NCI-H510A (cell line): ENCODE measurements at places on chromosomes 11 and 22.

DNA sequence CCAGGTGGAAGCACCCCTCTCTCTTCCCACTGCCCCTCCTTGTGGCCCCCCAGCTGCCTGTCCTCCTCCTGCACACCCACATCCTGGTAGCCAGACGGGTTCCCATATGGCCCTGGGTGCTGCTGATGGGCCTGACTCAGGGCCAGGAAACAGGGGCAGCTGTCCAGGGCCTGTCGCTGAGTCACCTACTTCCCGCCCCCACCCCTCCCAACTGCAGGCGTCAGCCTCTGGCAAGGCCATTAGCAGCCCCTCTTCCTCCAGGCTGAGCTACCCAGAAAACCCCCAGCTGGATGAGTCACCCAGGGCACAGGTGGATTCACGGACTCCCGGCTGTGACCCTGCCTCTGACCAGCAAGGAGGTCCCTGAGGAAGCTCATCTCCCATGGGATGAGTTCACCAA, 6.9 kb upstream of the GAL start:
- DNase-seq, result no peak

- DNase-seq, result no peak
Measured at GRCh38 chr11:94934846-94935245, 38.5 kb downstream of the CWC15 start.

DNA sequence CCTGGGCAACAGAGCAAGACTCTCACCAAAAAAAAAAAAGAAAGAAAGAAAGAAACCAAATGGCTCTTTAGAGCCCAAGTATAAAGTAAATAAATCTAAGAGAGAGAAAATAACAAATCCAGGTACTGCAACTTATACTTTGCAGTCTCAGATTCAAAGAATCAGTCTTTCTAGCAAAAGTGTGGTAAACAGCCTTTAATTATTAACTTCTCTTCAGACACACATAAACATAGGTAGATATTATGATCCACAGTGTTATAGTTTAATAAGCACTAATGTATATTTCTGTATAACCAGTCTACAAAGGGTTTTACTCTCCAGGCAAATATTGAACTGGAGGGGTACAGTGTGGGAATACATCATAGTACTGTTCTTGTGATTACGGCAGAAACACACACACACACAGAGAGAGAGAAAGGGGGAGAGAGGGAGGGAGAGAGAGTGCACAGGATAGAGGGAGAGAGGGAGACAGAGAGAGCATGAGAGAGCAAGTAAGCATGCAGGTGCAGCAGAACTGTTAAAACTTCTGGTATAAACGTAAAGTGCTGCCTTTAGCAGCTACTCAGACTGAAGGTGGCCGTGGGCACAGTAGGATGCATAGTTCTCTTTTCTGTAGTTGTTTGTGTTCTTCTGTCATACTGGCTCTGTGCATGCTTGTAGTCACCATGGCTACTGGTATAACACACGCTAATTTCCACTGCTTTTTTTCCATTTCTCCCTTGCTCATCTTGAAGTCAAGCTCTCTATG, 32.3 kb downstream of the MTMR2 start:
- DNase-seq, result no peak

GRCh38 chr22:48782811-48783511, 1044.7 kb downstream of the BRD1 start:
- DNase-seq, result no peak

DNA sequence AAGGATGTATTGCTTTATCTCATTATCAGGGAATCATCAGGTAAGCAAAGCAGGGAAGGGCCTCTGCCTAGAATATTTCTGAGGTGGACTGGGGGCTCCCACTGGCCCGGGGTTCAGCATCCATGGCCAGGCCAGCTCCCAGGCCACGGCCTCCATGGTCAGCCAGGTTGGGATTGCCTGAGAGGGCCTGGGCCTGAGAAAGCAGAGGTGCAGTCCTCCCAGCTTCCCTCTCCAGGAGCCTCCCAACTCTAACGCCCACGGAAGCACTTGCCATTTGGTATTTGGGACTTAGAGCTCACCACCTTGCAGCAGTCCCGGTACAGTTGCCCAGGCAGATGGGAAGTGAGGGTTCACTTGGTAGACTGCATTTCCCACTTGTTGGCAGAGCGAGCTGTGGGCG, 12.7 kb downstream of the DGAT2 start:
- no peak for DNase-seq

DNA sequence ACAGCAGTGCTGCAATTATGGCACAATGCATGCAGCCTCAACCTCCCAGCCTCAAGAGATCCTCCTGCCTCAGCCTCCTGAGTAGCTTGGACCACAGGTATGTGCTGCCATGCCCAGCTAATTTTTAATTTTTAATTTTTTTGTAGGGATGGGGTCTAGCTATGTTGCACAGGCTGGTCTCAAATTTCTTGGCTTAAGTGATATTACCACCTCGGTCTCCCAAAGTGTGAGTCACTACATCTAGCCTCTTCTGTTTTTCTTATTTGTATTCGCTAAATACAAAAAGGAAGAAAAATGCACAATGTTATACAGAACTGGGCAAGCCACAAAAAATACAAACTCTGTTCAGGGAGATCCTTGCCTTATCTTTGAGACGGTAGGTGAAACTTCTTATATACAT, 62.1 kb downstream of the DDI1 start:
- DNase-seq, result no peak

GRCh38 chr22:17087498-17088131, 2.8 kb downstream of the IL17RA start:
- DNase-seq, result no peak

GRCh38 chr11:35237860-35238715, 99.1 kb downstream of the CD44 start:
- peak; percentile 5 for DNase-seq

GRCh38 chr11:116707746-116708145, 65.0 kb downstream of the BUD13 start:
- no peak for DNase-seq

- no peak for DNase-seq
Measured at GRCh38 chr22:25485626-25486545, 78.6 kb upstream of the GRK3 start.

- no peak for DNase-seq
Measured at GRCh38 chr22:49015993-49016908, 811.4 kb downstream of the BRD1 start.

GRCh38 chr11:120332822-120333716, 3.1 kb upstream of the ARHGEF12 start:
- DNase-seq, result no peak

GRCh38 chr22:34866081-34866480, 199.9 kb upstream of the ISX start:
- DNase-seq, result no peak

DNA sequence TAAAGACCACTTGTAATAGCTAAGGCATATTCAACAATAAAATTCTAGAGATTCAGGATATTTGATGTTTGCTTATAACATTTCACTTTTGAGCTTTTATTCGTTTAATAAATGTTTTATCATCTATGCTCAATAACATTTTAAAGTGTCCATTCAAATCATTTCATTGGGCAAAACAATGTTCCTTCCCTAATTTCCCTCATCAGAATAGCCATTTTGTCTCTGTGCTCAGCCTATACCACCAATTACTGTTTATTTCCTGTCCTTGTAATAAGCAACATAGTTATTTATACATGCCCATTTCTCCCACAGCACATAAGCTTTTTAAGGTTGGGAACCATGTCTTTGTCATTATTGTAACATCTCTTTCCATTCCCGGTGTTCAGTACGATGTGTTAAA, 1.3 kb upstream of the SC5D start:
- no peak for DNase-seq

GRCh38 chr11:117345039-117345438, 17.4 kb downstream of the CEP164 start:
- DNase-seq, result no peak

DNA sequence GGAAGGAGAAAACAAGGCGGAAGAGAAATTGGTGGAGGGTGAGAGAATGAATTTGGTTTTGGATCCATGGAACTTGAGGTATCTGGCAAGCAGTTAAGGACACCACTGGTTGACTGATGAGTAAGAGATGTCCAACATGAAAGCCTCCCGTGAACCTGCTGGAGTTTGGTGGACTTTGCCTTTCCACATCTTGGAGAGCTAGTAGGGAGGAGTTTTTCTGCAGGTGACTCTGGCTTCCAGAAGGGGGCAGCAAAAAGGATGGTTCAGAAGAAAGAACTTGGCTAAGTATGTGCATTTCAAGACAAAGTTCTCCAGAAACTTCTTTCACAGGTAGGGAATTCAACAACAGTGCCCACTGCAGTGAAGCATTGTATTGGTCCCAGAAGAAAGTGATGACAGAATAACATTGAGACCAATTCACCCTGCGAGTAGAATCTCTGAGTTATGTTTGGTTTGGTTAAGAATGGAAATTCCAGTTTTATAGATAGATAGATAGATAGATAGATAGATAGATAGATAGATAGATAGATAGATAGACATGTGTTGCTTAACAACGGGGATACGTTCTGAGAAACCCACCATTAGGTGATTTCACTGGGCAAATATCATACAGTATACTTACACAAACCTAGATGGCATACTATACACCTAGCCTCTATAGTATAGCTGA, 28.5 kb downstream of the DCDC1 start:
- DNase-seq, result no peak

GRCh38 chr11:134908583-134908982, 496.5 kb upstream of the B3GAT1 start:
- no peak for DNase-seq

DNA sequence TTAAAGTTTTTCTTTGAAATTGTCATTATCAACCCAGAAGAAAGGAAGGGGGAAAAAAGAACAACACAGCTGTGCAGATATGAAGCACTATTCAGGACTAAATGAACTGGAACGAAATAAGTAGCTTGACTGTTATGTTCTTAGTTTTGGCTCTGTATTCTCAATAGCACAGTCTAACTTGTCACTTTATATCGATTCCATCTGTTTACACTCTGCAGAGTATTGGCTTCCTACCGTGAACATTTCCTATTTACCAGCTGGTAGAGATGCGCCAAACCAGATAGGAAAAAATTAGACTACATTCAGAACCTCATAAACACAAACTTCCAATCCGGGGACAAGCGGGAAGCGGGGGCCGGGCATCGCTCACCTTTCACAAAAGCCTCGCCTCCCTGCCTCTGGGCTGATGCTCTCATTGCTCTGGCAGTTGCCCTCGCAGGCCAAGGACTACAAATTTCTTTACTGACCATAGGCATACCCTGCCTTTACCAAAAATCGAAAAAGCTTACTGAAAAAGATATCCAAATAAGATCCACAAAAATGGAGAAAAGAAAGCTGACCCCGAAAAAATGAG, 66.2 kb downstream of the EFCAB6 start:
- DNase-seq, result peak; percentile 48

GRCh38 chr22:48416396-48417224, 1411.1 kb downstream of the BRD1 start:
- DNase-seq, result no peak

DNA sequence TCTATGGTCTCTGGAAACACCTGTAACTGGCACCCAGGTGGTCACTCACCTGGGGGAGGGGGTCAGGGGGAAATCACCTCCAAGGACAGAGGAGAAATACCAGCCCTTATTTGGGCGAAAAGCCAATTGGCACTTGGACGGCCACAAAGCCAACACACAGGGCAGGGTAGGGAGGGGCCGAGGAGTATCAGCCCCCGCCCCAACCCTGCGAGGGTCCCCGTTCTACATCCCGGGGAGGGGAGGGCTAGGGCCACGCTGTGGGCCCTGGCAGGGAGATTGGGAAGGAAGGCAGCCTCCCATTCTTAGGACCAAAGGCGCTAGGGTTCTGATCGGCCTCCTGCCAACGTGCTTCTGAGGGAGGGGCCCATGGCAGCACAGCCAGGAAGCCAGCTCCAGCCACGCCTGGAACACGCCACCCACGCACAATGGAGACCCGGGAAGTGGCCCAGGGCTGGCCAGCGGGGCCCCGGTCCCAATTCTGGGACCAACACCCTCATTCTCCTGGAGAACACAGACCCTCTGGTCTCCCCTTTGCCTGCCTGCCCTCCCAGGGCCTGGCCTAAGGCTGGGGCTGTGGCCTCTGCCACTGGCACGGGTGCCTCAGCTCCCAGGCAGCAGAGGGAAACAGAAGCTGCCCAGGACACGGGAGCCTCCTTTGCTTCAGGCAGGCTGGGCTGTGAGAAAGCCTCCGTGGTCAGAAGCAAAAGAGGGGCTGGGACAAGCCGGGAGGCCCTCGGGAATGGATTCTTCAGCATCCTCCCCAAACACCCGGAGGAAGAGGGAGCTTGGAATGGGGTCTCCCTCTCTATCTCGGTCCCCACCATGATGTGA, 7.4 kb downstream of the CBX6 start:
- no peak for DNase-seq

GRCh38 chr11:35077709-35078469, 61.1 kb upstream of the CD44 start:
- DNase-seq, result no peak

DNA sequence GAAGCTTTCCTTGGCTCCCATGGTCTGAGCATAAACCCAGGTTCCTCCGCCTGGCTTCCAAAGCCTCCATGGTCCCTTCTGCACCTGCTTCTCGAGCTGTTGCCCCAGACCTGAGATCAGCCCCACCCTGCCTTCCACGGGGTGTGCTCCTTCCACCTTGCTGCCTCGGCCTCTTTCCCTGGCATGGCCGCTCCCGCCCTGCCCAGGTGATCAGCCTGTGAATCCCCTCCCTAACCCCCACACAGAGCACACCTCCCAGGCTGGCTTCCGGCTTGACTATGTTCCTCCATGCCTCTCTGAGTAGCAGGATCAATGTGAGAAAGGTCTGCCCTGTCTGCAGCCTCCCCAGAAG, 2.7 kb upstream of the PPP6R3 start:
- no peak for DNase-seq

- no peak for DNase-seq
Measured at GRCh38 chr22:24482998-24483397, 12.1 kb upstream of the UPB1 start.

DNA sequence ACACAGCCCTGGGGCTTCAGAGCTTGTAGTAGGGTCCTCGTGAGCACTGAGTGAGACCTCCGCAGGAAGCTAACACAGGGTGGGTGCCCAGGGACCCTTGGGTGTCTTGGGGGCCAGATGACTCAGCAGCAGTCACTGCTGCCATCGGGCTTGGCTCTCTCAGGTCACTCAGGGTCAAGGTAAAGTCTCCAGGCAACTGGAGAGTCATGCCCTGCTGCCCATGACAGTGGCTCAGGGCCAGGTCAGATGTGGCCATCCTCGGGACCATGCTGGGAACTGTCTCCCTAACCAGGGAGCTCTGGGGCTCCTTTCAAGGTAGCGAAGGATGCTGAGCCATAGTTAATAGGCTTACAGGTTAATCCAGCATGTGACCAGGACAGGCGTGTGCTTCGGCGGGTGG, 44.4 kb upstream of the SLC22A12 start:
- DNase-seq, result no peak
